ENCODE measurements at places on chromosomes 1 and 21.
A peak's percentile ranks its signal among the peaks of the same experiment; 100 is the strongest.

DNA sequence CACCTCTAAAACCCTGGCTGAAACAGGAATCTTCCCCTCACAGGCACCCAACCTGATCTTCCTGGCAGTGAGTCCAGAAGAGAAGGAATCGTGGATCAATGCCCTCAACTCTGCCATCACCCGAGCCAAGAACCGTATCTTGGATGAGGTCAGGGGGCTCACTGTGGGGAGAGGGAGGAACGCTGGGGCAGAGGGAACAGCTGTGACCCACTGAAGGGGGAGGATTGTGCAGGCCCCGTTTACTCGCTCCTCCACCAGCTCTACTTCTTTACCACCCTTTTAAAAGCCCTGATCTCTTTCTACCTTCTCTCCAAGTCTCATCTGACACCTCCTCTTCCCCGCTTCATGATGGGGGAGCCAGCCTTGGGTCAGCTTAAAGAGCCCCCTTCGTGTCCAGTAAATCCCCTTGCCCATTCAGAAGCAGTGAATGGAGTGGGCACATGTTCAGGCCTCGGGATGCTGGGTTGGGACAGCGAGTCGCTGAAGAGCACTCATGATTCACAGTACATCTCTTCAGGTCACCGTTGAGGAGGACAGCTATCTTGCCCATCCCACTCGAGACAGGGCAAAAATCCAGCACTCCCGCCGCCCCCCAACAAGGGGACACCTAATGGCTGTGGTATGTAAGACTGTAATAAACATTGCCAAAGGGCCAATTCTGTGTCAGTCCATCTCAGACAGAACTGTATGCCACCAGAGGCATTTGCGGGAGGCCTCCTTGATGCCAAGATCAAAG, 7.3 kb downstream of the PLEKHO1 start:
- no peak for DNase-seq

- no peak for DNase-seq
Measured at GRCh38 chr1:99534638-99534930, 111.3 kb upstream of the PALMD start.

DNA sequence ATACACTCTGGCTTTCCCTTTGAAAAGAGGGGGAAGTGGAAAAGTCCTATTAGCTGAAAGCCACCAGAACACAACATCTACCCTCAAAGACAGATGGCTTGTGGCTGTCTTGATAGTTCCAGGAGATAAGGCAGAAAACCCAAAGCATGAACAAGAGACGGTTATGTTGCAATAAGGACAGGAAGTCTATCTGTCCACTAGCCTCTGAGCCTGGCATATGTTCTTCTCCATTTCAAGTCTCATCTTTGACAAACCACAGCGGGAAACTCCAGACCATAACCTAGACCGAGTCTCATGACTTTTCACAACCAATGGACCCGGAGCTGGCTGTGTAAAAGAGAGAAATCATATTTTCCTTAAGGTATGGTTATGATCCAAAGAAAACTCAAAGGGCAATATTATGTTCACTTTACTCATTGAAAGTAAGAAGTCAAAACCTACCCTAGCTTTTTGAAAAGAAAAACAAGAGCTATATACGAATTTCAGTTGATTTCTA, 33.8 kb downstream of the DUSP10 start:
- no peak for DNase-seq

DNA sequence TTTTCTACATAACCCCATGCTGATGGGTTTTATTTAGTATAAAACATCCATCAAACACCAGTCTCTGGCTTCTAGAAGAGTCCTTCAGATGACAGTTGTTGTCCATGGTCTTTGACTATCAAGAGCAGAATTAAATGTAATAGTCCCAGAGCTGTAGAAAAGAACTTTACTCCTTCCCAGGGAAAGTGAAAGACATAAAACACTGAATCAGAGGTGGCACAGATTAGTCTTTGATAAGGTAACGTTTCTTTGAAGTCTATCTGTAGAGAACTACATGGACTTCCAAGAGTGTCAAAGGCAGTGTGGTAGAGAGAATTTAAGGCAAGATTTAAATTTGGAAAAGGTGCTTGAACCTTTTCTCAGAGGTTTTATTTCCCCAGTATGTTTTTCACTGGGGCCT, 21.9 kb downstream of the SYNC start:
- no peak for DNase-seq

- no peak for DNase-seq
Measured at GRCh38 chr1:17161137-17161740, 42.0 kb upstream of the PADI2 start.

- DNase-seq: no peak
Measured at GRCh38 chr1:27607239-27607804, 3.4 kb upstream of the AHDC1 start.

DNA sequence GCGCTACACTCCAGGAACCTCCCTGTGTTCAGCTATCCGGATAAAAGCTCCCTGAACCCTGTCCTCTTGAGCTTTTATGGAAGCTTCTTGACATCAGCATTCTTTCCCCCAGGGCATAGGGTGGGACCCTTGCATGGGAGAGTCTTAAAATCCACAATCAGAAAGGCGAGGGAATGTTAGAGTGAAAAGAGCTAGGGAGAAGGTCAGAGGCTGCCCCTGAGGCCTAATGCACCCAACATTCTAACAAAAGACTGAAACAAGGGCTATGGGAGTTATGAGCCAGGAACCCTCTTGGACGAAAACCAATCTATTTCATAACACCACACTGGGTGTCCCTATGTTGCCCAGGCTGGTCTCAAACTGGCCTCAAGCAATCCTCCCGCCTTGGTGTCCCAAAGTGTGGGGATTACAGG, 36.7 kb downstream of the NEK2 start:
- no peak for DNase-seq

DNA sequence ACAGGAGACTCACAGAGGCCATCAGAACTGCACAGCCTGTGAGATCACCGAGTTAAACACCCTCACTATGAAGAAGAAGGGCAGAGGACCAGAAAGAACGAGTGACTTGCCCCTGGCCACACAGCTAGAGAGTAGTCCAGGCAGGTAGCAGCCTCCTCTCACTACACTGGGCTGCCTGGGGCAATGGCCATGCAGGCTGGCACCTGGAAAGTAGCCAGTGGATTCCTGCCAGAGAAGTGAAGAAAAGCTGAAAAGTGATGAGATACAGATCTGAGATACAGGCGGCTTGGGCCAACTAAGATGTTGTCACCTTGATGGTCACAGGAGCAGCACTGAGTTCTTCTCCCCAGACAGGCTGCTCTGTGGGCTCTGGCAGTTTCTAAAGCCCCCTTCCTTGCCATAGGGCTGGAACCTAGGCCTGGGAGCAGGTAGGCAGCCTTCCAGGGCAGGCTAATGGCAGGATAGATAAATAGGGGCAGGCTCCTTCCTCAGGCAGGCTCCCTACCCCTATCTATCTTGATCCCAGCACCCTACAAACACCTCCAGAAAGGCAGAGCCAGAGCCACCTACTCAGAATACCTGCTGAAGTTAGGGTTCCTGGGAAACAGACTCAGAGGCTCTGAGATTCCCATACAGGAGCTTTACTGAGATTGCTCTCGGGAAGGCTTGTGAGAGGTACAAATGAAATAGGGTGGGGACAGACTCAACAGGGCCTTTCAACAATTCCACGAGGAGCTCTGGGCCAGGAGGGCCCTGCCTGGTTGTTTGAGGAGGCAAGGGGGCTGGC, 106.3 kb downstream of the BEND5 start:
- no peak for DNase-seq

- DNase-seq: no peak
Measured at GRCh38 chr1:112982853-112983536, 27.0 kb upstream of the SLC16A1 start.

- DNase-seq: no peak
Measured at GRCh38 chr1:206032380-206033140, 8.9 kb upstream of the CTSE start.

GRCh38 chr1:204465546-204466415, 28.8 kb downstream of the PIK3C2B start:
- no peak for DNase-seq

DNA sequence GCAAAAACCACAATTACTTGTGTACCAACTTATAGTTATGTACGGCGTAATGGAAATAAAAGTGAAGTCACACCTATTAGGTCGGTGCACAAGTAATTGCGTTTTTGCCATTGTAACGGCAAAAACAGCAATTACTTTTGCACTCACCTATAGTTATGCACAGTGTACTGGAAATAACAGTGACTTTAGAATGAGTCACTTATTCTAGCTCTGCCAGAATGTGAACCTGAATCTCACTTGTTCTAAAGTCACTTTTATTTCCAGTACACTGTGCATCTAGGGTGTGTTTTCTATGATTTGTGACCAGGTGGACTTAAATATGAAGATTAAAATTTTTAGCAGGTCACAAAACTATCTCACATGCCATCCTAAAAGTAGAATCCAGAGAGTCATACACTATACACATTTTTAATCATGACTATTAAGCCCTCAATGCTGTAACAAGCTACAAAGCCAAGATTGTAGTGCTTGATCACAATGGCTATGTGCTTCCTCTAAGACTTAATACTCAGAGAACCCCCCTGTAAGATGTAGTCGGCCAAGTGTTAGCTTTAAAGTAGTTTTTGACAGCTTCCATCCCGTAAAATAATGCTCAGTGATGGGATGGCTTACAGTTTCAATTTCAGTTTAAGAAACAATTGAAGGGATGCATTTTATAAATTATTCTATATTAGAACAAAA, 218.8 kb downstream of the NEGR1 start:
- no peak for DNase-seq

GRCh38 chr1:80891871-80892270, 908.9 kb upstream of the ADGRL2 start:
- no peak for DNase-seq

DNA sequence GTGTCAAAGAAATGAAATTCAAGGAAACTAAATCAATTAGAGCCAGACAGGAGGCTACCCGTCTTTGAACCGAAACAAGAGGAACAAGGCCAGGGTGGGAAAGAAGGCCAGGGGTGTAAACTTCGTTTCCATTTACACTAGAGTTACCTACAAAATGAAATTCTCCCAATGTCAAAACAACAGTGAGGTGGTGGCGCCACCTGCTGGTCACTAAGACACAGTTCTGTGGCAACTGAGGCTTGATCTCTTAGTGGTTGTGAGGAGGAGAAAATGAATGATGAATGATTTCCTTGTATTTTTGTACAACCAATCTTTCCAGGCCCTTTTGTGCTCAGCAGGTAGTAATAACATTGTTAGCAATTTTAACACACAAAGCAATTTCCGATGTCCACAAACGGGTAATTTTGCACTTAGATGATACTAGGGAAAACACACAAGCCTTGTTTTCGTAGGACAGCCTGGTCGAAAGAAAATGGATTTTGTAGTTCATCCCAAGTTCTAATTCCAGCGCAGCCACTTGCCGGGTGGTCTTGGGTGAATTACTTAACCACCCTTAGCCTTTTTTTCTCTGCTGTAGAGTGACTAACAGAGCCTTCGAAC, 54.8 kb upstream of the SOD1 start:
- DNase-seq: peak; percentile 87

GRCh38 chr1:7586031-7586941, 184.8 kb upstream of the VAMP3 start:
- peak; percentile 49 for DNase-seq

GRCh38 chr1:201191653-201192260, 1.1 kb downstream of the IGFN1 start:
- peak; percentile 38 for DNase-seq

GRCh38 chr1:87833166-87833565, 504.5 kb downstream of the LMO4 start:
- DNase-seq: no peak

- DNase-seq: no peak
Measured at GRCh38 chr1:157691285-157691920, 9.2 kb downstream of the FCRL3 start.

- DNase-seq: no peak
Measured at GRCh38 chr1:184223216-184223615, 163.6 kb upstream of the C1orf21 start.

DNA sequence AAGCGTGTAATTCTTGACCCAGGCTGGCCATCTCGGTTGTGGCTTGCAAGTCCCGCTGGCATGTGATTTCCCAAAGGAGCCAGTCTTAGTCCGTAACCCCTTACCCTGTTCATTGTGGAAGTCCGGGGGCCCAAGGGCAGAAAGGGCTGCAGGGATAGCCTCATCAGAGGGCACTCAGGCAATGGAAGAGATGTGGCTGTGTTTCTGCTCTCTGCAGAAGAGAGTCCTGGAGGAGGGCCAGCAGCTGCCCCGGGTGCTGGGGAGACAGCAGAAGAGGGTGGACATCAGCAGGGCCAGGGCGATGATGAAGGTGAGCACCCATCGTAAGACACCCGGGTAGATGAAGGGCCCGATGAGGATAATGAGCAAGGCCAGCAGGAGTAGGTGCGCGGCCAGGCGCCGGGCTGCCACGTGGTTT, 830 bp downstream of the RNF186 start:
- DNase-seq: no peak
